Fibroblast of skin of back (primary cell): ENCODE measurements at places on chromosomes 3 and 15.

DNA sequence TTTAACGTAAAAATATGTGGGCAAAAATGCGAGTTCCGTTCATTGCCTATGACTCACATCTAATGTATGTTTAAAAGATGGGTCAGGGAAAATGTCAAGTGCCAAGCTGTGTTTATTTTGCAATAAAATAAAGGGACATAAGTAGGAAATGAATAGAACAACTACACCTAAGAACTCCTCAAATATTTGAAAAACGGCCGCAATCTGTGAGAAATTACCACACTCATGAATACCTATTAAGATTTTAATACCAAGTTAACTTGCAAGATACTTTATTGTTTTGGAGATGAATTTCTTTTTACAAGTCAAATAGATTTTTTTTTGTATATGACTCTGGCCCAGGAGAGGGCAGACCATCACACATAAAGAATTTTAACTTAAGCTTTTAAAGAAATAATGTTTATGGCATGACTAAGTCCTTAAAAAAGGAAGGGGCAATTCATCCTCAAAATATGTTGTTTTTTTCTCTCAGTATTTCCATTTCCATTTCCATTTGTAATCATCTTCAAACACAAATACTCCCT lies 152.7 kb downstream of the SUCNR1 start:
- DNase-seq: peak; percentile 90

GRCh38 chr15:39144613-39145499 lies 436.0 kb upstream of the THBS1 start:
- no peak for DNase-seq

DNA sequence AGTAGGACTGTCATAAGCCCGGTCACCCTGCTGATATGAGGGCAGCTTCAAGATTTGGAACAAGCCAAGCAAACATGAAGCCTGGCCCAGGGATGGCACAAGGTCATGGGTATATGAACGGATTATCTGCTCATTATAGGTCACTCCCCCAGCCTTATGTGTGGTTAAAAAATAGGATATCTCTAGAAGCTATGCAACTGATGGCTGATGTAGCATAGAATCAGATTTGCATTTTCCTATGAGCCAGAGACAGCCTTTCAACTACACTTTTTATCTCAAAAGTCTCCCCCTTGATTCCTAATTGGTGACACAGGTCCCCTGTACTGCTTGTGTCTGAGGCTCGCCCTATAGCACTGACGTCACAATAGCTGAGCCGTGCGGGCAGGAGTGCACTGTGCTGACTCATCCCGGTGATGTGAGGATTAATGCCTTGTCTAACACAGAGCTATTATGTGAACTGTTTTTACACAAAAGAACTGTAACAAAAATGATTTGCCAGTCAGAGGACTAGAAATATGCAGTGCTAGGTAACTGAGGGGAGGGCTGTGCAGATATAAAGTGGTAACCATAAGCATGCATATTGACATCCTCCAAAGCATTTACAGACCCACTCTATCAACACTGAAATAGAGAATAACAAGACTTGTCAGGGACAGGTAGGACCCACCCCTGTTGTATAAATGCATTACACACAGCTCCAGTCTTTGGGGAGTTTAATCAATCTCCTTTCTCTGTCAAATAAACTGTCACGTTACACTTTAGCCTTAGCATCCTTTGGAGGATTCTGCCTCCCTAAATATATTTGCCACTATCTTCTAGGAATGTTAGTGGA lies 204.9 kb downstream of the TIGIT start:
- DNase-seq: peak; percentile 91

- no peak for DNase-seq
These were observed 39.6 kb downstream of the TRIM69 start for GRCh38 chr15:44775953-44776352.

GRCh38 chr3:16944356-16944755 lies 59.6 kb downstream of the PLCL2 start:
- DNase-seq: no peak

DNA sequence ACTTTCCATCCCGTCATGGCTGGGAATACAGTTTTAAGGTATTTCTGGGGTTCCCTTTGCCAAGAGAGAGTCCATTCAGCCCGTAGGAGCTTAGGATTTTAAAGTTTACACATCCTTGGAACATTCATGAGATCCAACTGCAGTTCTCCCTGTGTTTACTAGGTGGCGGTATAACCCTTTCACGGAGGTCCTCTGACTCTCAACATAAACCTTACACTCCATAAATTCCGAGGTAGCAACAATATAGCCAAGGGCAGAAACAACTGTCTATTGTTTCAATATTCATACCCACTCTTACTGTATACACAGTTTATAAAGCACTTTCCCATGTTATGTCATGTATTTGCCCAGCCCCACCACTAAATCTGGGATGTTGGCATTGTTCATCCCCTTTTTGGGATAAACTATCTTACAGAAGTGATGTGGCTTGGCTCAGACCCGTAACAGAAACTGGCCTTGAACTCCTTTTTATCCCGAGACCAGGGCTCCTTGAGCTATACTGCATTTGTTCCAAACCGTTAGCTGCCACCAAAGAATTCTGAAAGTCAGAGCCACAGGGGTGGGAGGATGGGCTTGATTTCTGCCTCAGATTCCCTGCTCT lies 69.2 kb upstream of the COL6A5 start:
- peak; percentile 54 for DNase-seq
